ENCODE measurements at places on chromosomes 3 and 15. TPM values are rescaled to one million over a fixed set of nuclear protein-coding genes. Genes with fewer than 3 reads are reported as not detected.

DNA sequence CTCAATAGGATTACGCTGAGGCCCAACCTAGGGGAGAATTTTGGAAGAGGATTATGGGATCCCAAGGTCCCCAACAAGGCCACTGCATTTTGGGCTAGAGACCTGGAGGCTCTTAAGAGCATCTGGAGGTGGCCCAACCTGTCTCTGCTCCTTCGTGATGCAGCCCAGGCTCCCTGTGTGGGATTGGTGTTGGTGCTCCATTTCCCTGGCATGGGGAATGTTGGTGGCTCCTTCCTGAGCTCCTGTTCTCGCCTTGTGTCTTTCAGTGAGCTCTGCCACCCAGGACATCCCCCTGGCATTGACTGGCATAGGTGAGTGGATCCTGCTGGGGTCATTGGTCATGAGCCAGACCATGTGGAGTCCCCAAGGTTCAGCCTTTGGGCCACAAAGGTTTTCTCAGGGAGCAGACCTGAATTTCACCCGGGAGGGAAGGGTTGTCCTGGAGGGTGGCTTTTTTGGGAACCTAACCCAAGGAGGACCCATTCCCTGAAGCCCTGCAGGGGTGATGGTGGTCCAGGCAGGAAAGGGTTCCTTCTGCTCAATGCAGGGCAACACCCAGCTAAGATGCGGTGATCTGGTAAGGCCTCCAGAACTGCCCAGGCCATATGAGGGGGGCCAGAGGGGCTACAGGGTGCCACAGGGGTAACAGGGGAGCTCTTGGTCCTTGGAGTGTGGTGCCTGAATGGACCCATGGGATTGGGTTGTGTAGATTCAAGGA lies 202.5 kb downstream of the UBE3A start:
- no peaks in the 10 kb centered on the region for H3K36me3 ChIP-seq
- H3K4me3 ChIP-seq: no peak overlapping the region
- DNase-seq: no peak
- no peak overlapping the region for H3K27ac ChIP-seq
- no peaks in the 10 kb centered on the region for H3K4me1 ChIP-seq
- H3K27me3 ChIP-seq: no peaks in the 10 kb centered on the region

DNA sequence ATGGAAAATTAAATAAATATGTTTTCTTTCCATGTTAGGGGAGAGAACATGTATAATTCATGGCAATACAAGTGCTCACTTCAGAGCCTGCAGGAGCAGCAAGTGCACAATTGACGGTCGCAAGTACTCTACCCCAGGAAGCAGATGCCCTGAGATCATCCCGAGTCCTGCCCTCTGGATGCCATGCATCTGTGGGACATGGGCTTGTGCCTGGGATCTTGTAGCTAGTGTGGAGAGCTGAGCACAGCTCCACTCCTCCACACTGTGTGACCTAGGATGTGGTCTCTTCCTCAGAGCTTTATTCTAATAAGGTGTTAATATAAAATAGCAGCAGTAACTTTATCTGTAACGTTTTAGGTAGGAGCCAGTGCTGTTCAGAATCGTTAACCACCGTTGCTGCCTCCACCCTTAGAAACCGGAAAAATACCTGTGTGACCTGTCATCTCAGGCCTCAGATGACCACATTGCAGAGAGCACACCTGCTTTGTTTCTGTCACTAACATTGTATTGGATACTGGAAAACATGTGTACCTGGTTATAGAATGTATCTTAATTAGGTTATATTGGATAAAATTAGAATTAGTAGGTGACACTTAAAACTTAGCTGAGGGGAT lies 105.0 kb upstream of the GOLGA6L6 start:
- no peak overlapping the region for H3K27ac ChIP-seq
- H3K36me3 ChIP-seq: no peaks in the 10 kb centered on the region
- no peak for DNase-seq
- H3K4me3 ChIP-seq: no peak overlapping the region

DNA sequence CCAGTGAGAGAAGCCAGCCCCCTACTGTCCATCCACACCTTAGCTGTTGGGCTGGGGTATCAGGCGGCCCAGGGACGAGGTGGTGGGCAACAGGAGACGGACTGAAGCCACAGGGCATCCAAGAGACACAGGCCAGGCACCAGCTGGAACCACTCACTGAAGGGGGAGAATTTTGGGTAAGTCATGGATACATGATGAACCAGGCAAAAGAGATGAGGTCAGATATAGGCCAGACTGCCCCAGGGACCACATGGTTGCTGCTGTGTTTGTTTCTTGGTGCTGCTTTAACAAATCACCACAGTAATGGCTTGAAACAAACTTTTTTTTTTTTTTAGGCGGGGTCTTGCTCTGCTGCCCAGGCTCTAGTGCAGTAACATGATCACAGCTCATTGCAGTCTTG lies 66.4 kb downstream of the SEMA5B start:
- no peak for DNase-seq
- no peaks in the 10 kb centered on the region for H3K36me3 ChIP-seq
- no peak overlapping the region for H3K27ac ChIP-seq
- H3K4me3 ChIP-seq: no peak overlapping the region
- peaks cover 3% of the 10 kb centered on the region for H3K4me1 ChIP-seq

DNA sequence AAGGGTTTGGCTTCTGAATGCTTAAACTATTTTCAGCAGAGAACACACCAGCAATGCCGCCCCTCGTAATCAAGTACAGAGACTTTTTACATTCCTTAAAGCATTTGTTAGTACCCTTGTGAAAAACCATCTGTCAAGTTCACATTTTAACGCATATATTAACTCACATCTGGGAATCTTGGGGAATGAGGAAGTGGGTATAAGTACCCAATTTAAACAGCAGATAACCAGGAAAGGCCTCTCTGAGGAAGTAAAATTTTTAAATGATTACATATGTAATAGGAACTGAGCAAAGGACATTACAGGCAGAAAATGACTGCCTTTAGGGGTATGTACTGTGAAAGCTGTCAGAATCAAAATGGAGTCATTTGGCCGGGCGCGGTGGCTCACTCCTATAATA lies 12.8 kb upstream of the CFAP44 start:
- H3K36me3 ChIP-seq: peaks cover 37% of the 10 kb centered on the region
- H3K27me3 ChIP-seq: no peaks in the 10 kb centered on the region
- no peak for DNase-seq
- H3K4me1 ChIP-seq: peaks cover 5% of the 10 kb centered on the region

DNA sequence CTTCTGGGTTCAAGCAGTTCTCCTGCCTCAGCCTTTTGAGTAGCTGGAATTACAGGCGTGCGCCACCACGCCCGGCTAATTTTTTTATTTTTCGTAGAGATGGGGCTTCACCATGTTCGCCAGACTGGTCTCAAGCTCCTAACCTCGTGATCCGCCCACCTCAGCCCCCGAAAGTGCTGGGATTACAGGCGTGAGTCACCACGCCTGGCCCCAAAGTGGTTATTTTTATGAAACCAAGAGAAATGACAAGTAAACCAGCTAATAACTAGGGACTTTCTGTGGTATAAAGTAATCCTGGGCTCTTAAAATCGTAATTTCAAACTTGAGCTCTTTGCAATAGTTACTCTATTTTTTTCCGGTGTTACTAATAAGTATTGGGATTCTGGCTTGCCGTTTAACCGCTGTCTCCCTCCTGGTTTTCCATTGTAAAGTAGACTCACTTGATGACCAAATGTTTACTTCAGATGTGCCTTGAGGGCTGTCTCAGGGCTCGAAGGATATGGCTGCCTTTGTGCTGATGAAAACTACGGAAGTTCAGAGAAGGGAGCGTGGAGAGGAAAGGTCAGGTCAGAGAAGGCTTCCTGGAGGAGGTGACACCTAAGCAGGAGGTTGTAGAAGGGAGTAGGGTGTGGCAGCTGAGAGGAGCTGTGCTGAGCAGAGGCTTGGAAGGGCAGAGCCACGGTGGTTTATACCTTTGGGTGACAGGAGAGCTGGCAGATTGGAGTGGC lies 4.2 kb downstream of the ZSCAN2 start:
- H3K4me3 ChIP-seq: peak overlapping the region; percentile 70
- peak; percentile 76 for DNase-seq
- peak overlapping the region; percentile 97 for H3K27ac ChIP-seq
- peaks cover 60% of the 10 kb centered on the region for H3K4me1 ChIP-seq
- H3K27me3 ChIP-seq: no peaks in the 10 kb centered on the region

- no peak for DNase-seq
- no peak overlapping the region for H3K27ac ChIP-seq
Measured at GRCh38 chr15:66780172-66780972, 78.3 kb downstream of the SMAD6 start.

DNA sequence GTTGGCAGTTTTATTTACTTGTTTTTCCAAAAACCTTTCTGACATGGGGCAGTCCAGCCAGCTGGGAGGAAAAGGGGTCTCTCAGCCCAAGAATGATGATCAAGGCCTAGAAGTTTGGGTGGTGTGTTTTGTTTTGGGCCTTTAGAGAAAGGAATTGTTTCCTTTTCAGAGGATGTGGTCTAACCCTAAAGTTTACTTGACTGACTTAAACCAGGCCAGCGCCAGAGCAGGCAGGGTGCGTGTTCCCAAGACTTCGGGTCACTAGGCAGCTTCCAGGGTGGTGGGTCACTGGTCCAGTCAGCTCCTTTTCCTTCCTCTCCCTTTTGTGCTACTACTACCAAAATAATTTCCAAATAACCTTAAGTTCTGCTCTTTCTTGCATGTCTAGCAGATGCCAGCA lies 4.9 kb downstream of the FLNB start:
- H3K4me3 ChIP-seq: no peak overlapping the region
- no peaks in the 10 kb centered on the region for H3K36me3 ChIP-seq
- peaks cover 28% of the 10 kb centered on the region for H3K4me1 ChIP-seq
- H3K27ac ChIP-seq: no peak overlapping the region

DNA sequence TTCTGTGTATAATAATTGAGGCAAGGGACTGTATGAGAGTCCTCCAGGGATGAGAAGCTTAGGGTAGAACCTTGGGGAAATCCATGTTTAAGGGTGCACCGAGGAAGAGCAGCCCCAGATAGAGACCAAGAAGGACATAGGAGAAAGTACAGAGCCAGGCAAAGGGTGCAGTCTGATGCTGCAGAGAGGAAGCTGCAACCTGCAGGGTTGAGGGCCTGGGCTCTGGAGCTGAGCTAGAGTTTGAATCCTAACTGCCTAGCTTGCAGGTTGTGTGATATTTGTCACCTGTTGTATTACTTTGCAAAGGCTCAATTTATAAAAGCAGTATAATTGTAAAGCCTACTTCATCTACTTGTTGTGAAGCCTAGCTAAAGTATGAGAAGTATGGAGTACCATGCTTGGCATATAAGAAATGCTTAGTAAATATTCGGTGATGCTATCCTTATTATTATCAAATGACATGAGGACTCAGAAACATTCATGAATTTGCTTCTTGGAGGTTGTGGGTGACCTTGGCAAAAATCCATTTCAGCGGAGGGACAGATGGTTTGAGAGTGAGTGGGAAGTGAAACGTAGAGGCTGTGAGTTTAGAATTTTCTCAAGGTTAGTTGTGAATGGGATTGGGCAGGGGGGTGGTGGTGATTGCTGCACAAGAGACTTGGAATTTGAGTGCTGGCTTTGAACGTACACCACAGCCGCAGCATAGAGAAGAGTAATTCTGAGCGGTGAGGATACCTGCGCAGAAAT lies 43.8 kb downstream of the PLCL2 start:
- peak overlapping the region; percentile 1 for H3K27ac ChIP-seq
- peaks cover 12% of the 10 kb centered on the region for H3K36me3 ChIP-seq
- no peaks in the 10 kb centered on the region for H3K27me3 ChIP-seq
- peaks cover 22% of the 10 kb centered on the region for H3K4me1 ChIP-seq
- no peak for DNase-seq
- no peak overlapping the region for H3K4me3 ChIP-seq

DNA sequence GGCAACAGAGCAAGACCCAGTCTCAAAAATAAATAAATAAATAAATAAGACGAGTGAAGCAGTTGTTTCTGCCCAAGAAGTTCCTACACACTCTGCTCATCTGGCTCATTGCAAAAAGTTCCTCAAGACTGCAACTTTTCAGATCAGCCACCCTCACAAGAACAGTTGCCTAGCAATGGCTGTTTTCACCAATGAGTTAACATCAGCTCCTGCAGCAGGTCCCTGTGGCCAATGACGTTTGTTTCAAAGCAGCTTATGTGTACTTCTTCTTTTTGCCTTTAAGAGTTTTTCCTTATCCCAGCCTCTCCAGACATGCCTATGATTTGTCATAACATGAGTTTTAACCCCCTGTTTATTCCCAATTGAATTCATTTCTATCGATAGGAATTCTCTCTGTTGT lies 118.4 kb upstream of the SPRED1 start:
- peaks cover 8% of the 10 kb centered on the region for H3K4me1 ChIP-seq
- no peaks in the 10 kb centered on the region for H3K36me3 ChIP-seq
- peaks cover 44% of the 10 kb centered on the region for H3K27me3 ChIP-seq
- no peak for DNase-seq
- no peak overlapping the region for H3K27ac ChIP-seq
- no peak overlapping the region for H3K4me3 ChIP-seq

GRCh38 chr3:183844606-183845005 lies 19.2 kb upstream of the MAP6D1 start:
- no peak overlapping the region for H3K27ac ChIP-seq
- H3K36me3 ChIP-seq: peaks cover 28% of the 10 kb centered on the region
- no peak overlapping the region for H3K4me3 ChIP-seq
- DNase-seq: no peak
- H3K4me1 ChIP-seq: peaks cover 3% of the 10 kb centered on the region

GRCh38 chr3:69426291-69426966 lies 40.5 kb upstream of the FRMD4B start:
- H3K27me3 ChIP-seq: peaks cover 10% of the 10 kb centered on the region
- no peak overlapping the region for H3K4me3 ChIP-seq
- H3K27ac ChIP-seq: no peak overlapping the region
- H3K4me1 ChIP-seq: no peaks in the 10 kb centered on the region

GOLGA8T gene
- total RNA-seq: 0.47 TPM

SLC2A2 gene
- total RNA-seq: not detected

ALG3 gene
- total RNA-seq: 48.2 TPM

C3orf49 gene
- total RNA-seq: not detected

NUP210 gene
- total RNA-seq: 236 TPM

DVL3 gene
- 42.6 TPM for total RNA-seq

ALPK3 gene
- 0.35 TPM for total RNA-seq

LRRC31 gene
- not detected for total RNA-seq

All from activated CD8-positive, alpha-beta memory T cell treated with anti-CD3 and anti-CD28 coated beads, Interleukin-2, amount 10 ng/mL, durations not matched to agents 7 days and 5 days (primary cell).